ENCODE measurements at places on chromosomes 3 and 15.

DNA sequence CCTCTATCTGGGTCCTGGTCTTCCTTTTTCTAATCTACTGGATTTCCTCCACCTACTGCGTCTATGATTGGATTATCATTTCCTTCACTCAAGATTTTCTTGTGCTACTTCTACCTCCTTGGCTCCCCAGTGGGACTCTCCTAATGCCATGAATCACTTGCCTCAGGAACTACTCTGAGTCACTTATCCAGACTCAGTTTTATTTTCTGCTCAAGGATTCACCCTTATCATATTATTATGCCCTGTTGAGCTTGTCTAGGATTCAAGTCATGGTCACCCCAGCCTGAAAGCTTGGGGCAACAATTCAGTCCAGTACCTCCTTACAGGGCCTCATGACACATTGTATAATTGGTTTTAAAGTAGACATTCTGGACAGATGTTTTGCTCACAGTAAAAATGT lies 968.1 kb downstream of the ROBO1 start:
- DNase-seq, result no peak

DNA sequence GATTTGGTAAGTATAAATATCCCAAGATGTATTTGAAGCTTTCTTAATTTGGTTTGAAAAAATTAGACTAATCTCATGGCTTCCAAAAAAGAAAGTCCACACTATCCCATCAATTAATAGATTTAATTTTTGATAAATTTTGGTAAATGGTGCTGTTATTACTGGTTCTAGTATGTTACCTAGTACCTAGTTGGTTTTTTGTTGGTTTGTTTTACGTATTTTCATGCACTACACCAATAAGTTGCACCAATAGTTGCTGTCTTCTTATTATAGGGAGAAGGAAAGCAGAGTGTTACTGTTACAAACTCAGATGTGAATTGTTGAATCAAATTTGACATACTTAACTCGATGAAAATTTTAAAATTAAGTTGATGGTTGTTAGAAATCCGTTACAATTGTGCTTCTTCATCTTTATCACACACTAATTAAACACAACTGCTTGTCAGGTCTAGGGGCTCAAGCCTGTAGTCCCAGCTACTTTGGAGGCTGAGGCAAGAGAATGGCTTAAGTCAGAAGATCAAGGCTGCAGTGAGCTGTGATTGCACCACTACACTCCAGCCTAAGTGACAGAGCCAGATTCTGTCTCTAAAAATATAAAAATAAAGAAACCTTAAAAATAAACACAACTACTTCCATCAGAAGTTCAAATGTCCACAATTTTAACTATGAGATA lies 23.1 kb upstream of the MBNL1 start:
- DNase-seq, result no peak

GRCh38 chr15:35460616-35461015 lies 85.3 kb downstream of the DPH6 start:
- no peak for DNase-seq

DNA sequence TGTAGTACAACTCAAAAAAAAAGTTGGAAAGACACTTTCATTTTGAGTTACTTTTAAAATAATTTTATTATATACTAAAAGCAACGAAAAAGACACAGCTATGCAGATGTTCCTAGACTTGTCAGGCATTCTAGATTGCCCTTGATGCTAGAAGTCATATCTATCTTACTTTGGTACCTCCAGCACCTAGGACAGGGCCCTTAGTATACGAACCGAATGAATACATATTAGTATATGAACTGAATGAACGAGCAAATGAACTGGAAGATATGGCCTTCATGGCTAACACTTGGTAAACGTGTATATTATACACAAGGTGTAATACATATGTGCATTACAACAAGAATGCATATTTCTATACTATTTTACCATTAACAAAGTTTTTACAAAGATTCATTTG lies 24.1 kb downstream of the ATP13A5 start:
- DNase-seq, result no peak

DNA sequence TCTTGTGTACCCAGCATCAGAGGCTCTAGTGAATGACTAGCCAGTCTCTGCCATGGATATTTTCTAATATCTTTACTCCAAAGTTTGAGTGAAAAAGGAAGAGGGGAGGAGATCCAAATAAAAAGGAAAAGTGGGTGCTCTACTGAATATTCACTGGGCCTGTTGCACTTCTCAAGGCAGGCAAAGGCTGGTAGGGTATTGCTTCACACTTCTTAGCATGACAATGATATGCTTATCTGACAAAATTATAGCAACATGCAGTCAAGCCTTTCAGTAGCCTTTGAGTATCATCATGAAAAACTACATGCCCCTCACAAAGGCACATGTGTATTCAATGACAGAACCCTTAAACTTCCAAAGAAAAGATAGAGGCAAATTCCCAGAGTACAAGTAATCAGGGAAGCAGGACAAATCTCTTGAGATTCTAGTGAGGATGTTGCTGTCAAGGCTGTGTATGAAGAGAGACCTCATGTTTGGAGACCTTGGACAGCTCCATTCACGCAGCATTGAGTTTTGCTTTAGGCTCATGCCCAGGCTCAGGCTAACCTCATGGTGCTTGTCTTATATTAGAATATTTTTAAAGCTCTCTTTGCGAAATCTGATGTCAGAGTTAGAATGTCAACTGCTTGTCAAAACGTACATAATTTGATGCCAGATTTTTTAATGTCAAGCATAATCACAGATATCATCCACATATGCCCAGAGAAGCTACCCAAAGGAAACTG lies 506.9 kb downstream of the OCA2 start:
- no peak for DNase-seq

DNA sequence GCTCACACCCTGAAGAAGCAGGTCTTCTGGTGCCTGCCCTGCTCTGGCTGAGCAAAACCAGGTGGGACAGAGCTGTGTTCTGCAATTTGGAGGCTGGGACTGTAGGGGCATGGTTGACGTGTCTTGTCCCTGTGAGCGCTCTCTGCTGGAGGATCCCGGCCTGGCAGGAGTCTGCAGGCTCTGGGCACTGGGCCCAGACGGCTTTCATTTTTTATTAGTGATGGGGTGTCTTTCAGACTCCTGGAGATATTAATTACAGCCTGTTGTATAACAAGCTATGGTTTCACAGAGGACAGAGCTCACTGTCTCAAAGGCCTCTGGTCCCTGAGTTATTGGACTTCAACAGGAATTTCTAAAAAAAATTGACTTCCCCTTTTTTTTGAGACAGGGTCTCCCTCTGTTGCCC lies 29.5 kb upstream of the ZNF710 start:
- DNase-seq, result peak; percentile 91

- DNase-seq, result no peak
Observed at GRCh38 chr15:77513226-77513625, 92.5 kb downstream of the HMG20A start.

DNA sequence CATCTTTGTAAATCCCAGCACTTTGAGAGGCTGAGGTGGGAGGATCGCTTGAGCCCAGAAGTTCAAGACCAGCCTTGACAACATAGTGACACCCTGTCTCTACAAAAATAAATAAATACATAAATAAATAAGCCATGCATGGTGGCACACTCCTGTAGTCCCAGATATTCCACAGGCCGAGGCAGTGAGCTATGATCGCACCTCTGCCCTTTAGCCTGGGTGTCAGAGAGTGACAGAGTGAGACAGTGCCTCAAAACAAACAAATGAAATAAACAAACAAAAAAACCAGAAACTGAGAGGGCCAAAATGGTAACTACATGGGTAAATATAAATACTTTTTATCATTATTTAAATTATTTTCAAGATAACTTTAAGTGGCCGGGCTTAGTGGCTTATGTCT lies 445.4 kb downstream of the ZIC1 start:
- no peak for DNase-seq

GRCh38 chr3:65702202-65702601 lies 336.5 kb downstream of the MAGI1 start:
- DNase-seq, result no peak

DNA sequence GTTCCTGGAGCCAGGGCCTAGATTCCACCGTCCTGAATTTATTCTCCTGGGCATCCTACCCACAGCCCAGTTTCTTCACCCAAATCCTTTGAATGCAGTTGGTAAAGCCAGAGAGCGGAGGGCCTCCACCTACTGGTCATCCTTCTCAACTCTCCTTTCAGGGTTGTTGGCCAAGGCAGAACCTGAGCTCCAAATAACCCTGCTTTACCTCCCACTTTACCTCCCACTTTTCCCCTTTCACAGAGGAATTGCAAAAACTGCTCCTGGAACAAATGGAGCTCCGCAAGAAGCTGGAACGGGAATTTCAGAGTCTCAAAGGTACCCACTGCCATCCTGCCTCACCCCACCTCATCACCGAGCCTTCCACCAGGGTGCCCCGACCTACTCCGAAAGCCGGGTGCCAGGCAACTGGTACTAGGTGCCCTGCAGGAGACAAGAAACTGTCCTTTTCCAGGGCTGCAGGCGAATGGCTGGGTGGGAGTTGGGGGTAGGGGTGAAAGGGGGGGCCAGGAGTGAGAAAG lies 6.8 kb downstream of the SKOR1 start:
- DNase-seq, result peak; percentile 79

DNA sequence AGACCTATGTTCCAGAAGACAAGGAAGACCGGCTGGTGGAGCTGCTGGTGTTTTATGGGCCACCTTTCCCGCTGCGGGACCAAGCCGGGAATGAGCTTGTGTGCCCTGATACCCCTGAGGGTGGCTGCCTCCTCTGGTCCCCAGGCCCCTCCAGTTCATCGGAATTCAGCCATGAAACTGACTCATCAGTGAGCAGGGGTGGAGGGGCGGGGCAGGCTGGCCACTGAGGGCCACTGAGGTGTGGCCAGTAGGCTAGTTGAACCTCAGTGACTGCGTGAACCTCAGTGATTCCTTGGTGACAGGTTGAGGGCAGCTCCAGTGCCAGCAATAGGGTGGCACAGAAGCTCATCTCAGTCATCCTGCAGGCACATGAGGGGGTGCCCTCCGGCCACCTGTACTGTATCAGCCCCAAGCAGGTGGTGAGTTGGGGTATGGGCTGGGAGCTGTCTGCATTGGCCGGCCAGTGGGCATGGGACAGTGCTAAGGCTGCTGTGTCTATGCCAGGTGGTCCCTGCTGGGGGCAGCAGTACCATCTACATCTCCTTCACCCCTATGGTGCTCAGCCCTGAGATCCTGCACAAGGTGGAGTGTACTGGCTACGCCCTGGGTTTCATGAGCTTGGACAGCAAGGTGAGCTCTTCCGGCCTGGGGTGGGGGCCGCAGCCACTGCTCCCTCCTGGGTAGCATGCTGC lies 20.3 kb downstream of the ACAA1 start:
- no peak for DNase-seq

DNA sequence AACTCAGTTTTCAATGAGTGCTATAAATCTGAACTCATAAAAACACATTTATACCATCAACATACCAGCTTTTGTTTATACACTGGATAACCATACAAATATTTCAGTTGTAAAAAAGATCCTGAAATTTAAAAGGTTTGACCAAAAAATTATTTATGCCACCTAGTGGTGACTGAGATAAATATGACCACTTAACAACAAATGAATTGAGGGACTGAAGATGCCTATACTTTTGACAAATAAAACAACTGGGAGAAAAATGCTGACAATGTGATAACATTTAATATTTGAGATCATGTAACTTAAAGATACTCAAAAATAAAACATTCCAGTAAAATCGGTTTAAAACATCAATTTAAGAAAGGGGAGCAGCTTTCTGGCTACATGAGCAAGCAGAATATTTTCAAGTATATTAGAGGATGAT lies 30.4 kb downstream of the ATG3 start:
- DNase-seq, result no peak

DNA sequence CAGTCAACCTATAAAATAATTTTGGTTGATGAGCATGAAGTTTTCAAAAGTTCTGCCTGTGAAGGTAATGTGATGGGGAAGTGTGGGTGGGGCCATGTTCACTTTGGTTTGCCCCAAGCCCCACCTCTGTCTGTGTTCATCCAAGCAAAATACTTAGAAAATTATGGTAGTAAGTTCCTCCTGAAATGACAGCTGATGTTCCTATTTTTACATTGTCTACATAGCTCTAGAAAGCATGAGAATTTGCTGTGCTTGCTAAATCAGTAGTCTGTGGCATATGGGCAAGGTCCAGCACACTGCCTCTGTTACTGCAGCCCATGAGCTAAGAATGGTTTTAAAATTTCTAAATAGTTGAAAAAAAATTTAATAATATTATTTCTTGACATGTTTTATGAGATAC lies 21.9 kb upstream of the CP start:
- no peak for DNase-seq

DNA sequence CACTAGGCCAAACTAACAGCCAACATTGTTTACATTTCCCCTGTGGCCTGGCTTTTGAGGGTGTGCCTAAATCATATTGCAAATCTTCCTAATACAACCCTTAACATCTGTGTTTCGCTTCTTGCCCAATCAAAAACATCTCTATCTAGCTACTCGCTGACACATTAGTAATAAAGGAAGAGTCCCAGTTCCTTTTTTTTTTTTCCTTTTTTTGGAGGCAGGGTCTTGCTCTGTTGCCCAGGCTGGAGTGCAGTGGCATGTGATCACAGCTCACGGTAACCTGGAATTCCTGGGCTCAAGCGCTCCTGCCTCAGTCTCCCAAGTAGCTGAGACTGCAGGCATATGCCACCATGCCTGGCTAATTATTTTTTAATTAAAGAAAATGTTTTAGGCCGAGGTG lies 2.1 kb upstream of the SRPRB start:
- DNase-seq, result no peak

DNA sequence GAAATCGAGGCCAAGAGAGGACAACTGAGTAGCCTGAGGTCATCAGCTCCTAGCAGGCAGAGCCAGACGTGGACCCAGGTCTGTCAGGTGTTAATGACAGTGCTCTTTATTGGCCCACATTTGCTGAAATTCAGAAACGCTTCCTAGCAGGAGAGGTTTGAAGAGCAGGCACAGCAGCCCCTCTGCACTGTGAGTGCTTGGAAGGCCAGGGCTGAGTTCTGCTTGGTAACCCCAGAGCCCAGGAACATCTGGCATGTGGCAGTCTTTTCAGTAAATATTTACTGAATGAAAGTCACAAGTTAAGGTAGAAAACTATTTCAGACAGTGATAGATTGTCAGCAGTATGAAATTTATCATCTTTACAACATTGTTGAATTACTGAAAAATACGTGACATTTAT lies 102.4 kb downstream of the PLCL2 start:
- no peak for DNase-seq

DNA sequence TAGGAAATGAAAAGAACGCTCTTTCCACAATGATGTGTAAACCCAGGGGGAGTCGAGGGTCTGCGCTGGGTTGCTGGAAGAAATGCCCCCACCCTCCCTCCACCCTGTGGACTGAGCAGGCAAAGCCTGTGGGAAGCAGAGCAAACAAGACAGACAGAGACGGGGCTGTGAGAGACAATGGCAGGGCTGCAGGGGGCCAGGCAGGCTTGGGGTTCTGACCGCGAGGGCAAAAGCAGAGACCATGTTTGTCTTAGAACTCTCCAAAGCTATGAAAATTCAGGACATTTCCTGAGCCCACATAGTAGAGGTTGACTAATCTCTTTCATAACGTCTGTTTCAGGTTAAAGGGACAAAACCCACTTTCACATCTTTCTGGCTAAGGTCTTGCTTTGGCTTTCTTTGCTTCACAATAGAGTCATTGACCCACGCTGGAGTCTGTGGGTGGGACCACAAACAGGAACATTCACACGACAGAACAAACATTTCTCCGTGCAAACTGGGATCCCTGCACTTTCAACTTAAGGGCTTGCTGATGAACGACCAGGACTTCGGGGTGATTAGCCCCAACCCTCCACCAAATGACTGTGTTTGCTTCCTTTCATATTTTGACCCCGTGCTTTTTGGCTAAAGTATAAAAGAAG lies 156.0 kb upstream of the TPM1 start:
- DNase-seq, result no peak
